ENCODE measurements at places on chromosomes 4 and X.

- no peak for DNase-seq
Measured at GRCh38 chr4:74044677-74045076, 6.2 kb upstream of the CXCL3 start.

GRCh38 chr4:169565606-169566005, 46.8 kb downstream of the NEK1 start:
- no peak for DNase-seq

DNA sequence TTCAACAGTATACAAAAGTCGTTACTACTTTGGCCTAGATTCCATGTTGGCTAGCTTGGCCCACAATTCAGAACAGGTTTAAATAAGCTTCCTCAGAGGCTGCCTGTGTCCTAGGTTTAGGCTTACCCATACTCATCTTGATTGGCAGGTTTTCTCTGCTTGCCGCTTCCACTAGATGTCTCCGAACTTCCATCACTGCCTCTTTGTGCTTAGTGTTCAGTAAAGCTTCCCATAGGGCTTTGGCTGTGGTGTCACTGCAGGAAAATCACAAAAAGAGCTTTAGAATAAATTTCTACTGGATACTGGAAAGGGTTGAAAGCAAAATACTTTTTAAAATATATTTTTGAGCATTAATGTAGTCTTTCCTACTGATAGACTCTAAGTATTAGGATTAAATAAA, 52.4 kb downstream of the SCFD2 start:
- DNase-seq: no peak

GRCh38 chr4:70721747-70722146, at the start of gene RUFY3:
RUFY3 (plus strand) TSS chr4:70721964; CDS start chr4:70722574, 610 bp downstream.
- DNase-seq: no peak

DNA sequence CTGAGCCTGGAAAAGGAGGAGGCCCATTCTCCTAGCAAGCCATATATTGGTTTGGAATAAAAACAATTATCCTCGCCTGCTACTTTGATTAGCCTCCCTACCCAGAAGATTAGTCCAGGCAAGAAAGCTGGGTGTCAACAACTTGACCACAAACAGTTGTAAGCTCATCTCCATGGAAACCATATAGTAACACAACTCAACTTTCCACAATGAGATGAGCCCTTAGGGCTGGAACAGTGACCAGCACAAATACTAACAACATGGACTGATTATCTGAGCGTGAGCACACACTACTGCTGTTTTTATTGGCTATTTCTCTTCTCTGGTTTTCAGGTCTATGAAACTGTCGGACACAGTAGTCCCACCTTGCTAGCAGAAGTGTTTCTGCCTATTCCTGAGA, 80.8 kb downstream of the CC2D2A start:
- DNase-seq: no peak

DNA sequence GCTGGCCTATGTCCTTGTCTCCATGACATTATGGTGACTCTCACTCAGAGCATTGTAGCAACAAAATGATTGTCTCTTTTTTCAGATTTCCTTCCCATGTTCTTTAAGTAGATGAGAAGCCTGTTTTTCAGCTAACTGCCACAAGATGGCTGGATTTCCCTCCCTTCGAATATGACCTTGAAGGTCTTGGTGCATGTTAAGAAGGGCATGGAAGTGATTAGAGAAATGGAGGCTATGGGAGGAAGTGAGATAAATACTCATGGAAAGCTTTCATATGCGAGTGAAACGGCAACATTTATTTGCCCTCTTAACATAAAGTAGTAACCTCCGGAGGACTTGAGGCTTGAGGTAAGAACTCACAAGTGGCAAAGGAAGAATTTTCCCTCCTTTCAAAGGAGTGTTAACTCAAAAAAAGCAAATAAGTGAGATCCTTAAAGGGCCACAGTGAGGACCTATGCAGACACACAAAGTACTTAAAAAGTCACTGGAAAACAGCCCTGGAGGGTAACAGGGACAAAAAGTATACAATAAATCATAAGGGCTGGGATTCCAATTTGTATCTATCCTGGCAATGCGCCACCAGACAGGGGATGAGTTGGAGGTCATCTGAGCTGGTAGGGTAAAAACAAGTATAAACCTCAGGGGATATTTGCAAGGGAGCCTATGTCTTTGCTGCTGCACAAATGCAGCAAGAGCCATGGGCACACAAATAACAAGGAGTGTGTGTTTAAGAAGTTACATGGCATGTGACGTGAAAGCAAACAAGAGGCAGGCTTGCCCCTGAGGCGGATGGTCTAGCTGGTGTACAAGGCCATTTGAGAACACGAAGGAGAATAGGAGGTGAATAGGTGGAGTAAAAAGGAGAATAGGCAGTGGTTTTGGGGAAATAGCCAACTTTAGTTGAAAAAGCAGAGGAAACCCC, 96.2 kb downstream of the CPE start:
- no peak for DNase-seq

DNA sequence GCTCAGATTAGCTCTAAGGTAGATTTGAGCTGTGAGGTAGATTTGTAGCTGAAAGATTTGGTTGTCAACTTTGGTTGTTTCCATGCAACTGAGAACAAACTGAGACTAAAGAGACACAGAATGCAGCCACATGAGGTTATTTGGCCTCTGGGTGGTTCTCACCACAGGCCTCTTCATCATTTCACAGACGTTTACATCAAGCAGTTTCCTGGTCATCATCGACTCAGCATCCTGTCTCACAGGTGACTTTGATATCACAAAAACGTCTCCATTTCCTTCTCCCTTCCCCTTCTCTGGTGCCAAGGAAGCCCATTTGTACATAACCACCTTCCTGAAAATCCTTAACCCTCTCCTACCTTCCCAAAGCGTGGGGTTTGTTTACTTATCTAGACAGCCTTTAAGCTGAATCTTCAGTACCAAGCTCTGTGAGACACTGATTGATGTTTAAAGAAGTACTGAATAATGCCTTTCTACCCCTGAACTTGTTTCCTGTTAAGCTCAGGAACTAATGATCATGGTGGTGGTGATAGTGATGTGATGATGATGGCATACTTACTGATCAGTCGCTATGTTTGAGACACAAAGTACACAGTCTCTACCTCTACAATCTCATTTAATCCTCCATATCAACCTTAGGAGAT, 81.9 kb downstream of the FAM114A1 start:
- DNase-seq: no peak

GRCh38 chr4:21013501-21013900, 313.2 kb downstream of the PACRGL start:
- no peak for DNase-seq

DNA sequence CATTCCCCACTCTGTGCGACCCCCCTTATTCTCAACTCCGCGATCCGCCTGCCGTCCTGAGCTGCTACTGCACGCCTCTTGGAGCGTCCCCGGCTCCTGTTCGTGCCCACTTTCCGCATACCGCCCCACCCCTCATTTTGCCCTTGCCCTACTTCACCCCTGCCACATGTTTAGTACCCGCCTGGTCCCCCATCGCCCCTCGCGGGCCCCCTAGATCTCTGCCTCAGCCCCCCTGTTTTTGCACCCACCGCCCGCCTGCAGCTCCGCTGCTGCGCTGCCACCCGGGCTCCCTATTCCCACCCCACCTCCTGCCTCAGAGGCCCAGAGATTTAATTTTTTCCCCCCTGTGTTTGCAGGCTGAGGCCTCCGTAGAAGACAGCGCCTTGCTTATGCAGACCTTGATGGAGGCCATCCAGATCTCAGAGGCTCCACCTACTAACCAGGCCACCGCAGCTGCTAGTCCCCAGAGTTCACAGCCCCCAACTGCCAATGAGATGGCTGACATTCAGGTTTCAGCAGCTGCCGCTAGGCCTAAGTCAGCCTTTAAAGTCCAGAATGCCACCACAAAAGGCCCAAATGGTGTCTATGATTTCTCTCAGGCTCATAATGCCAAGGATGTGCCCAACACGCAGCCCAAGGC, 1.4 kb downstream of the MAGED1 start:
- DNase-seq: no peak

DNA sequence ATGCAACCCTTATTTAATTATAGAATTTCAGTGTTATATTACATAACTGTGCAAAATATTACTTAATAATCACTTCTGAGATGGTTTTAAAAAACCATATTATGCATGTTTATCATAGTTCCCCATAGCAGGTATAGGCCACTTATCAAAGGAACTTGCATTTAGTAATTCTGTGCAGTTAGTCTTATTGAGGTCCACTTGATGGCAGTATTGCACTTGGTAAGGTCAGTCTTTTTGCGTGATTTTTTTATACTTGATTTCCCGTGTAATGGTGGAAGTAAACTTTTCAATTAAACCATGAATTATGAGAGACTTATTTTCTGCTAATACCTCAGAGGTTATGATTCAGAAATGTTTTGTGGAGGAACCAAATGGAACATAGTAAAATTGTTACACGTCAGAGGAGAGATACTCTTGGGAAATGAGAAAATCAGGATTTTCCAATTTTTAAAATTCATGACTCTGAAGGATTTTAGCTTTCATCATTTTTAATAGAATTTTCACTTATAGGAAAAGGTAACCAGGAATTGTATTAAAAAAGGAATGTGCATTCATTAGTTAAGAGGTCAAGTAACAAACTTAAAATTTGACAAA, 230.0 kb downstream of the CCSER1 start:
- DNase-seq: no peak

GRCh38 chrX:62928906-62929305, 422.2 kb downstream of the SPIN4 start:
- no peak for DNase-seq

DNA sequence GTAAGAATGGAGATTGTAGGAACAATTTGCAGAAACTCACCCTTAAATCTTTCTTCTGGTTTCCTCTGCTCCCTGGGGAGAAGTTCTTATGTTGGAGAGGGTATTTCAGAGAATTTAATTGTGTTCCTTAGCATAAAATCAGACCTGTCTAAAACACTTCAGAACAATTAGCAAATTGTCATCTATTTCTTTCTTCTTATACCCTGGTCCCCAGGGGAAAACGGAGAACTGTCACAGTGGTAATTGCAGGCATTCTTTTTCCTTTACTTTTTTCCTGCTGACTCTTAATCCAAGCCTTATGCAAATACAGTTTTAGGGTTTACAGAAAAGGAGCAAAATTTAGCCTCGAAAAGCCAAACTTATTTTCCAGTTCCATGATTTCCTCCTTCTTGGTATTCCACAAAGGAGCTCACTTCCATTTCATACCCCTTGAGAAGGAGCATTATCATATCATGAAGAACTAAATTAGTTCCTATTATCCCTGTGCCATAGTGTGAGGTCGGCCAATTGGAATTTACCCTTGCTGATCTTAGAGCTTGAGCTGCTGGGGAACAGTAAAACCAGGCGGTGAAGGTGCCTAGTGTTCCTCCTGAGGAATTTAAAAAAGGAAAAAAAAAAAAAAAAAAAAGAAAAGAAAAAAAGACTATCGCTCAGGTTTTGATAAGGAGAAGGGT, 173.8 kb downstream of the IL15 start:
- no peak for DNase-seq

DNA sequence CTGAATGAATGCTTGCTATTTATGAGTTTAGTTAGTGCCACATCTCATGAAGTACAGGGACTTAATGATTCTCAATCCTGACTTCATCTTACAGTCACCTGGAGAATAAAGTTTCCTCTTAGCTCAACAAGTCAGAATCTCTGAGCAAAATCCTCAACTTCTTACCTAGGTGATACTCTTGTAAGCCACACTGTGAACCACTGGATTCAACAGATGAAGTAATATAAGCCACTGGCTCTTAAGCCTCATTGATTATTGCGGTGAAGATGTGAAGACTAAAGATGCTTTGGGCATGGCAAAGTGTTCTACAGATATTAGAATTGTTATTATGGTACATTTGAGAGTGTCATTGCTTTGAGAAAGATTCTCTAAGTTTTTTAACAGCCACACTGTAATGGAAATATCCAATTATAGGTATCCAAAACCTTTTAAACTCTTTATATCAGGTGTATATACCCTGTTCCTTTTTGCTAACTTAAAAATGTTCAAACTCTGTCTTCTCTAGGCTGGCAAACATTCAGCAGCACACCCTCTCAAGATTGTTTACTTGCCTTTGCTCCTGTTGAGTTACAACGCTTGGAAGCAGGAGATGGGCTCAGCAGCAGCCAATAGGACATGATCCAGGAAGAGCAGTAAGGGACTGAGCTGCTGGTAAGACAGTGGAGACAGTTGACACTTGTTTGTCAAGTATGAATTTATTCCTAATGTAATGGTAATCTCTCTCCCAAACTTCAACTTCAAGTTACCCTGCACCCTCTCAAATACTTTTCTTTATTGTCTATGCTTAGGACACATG, 43.4 kb downstream of the TET2 start:
- DNase-seq: no peak

DNA sequence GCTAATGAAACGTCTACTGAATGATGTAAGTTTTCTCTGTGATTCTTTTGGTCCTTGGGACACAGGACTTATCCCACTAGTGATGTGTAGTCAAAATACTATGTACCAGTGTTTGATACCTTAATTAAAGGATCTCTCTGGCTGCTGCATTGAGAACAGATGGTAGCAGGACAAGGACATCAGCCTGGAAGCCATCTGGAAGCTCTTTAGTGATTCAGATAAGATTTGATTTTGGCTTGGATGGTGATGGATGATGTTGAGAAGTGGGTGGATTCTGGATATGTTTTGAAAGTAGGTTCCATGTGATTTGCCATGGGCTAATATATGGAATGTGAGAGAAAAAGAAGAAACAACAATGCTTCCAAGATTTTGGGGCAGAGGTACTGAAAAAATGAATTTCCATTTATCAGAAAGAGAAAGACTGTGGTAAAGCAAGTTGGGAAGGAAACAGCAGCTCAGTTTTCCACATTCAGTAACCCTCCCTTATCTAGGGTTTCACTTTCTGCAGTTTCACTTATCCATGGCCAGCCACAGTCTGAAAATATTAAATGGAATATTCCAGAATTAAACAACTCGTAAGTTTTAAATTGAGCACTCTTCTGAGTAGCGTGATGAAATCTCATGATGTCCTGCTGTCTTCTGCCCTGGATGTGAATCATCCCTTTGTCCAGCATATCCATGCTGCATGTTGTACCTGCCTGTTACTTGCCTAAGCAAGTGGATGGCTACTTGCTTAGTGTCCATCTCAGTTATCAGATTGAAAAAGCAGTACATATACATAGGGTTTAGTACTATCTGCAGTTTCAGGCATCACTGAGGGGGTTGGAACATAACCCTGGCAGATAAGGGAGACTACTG, 15.6 kb downstream of the CD38 start:
- DNase-seq: no peak

Measured in activated CD4-positive, alpha-beta T cell treated with anti-CD3 and anti-CD28 coated beads, Interleukin-2, amount 50 U/mL, for 4 hours (primary cell).